ENCODE measurements at places on chromosomes 5 and 9.

- DNase-seq = no peak
These were observed 963.0 kb upstream of the DMAC1 start for GRCh38 chr9:8762479-8763085.

- DNase-seq = peak; percentile 98
These were observed at the start of gene RABGAP1 for GRCh38 chr9:122940749-122941581. RABGAP1 (plus strand) TSS chr9:122941020; CDS start chr9:122957060, 16,040 bp downstream.

DNA sequence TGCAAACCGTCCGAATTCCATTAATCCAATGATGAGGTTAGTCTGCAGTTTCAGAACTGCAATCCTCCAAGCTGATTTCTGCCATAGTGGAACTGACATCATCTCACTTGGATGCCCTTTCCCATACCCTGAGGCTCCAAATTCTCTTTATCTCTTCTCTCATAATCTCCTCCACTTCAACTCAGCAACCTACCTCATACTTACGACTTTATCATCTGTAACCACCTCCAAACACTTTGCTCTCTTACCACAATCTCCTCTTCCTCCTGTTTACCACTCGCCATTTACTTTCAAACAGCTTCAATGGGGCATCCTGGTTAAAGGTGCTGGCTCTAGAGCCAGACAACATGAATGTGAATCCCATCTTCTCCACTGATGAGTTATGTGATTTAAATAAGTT, 223.2 kb downstream of the EPB41L4A start:
- DNase-seq = no peak

DNA sequence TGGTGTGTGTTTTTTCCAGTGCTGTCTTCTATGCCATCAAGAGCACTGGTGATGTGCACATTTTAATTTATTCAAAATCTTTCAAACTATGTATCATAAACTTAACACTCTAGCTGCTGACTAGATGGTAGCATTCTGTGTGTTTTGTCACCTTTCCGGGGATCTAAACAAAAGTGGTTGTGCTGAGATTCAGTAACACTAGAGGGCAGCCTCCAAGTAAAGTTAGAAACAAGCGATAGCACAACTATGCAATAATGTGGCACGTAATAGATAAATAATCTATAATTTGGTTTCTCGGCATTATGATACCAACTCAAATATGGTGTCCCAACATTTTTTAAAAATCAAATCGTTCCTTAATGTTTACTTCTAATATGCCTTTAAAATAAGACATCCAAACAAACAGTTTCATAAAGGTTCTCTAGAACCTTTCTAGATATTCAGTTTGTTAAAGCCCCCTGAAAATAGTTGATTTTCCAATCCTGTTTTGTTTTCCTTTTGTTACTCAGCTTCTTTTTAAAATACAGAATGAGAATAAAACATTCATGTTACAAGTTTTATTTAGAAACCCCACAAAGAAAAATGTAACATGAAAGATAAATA, 16.9 kb downstream of the SEMA6A start:
- no peak for DNase-seq

DNA sequence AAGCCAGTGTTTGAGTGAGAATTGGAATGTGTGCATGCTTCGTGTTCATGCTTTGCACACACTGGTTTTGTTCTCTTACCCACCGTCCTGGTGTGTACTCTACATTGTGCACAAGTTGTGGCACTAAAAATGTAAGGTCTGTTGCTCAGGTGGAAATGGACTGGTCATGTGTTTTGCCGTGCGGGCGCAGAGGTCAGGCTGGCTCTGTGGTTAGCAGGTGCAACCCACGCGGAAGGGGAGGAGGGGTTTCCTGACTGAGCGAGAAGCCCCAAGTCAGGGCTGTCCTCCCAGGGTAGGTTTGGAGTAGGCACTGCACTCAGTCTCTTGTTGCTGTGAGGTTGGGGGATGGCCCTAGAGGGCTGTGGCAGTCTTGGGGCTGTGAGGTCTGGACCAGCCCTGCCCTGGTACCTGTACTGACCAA, 86.6 kb downstream of the EHMT1 start:
- no peak for DNase-seq

DNA sequence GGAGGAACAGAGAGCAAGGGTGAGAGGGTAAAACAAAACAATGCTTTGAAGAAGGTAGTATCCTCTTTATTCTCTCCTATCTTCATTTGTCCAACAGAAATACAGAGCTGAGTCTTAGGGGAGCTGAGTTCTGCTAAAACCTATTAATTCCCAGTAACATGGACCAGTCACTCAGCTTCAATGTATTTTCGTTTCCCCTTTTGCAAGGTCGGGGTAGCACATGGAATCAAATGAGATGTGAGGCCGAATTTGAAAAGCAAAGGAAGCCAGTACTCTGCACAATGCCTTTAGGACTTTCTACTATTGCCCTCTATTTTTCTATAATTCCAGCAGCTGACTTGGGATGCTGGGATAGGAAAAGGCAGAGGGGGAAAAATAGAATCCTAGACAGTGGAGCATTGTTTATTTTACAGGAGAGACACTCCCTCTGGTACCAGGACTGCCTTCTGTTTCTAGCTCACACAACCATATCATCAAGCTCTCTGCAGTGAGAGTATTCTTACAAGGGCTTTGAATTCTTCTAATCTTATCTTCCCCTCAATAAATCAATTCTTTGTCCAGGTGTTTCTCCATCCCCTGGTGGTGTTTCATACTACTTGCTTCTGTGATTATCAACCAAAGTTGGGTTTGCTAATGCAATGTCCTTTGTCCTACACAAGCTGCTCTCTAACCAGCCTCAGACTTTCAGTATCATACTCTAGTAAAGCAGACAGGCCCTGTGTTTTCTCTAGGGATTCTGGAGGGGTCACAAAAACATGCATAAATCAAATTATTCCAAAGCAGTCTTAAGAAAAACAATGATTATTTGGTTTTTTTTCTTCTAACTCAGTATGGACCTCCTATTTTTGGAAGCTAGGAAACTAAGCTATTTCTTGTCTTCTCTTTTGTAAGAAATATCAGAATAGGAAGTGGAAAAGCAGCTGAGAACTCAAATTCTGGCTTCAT, 341.5 kb downstream of the OSTF1 start:
- no peak for DNase-seq
